Cortex of kidney (tissue), 1 donor: ENCODE measurements at places on chromosomes 11 and 22.

GRCh38 chr11:27864091-27864491, 163.8 kb upstream of the BDNF start:
- no peak for DNase-seq

GRCh38 chr22:21839765-21840140, 27.7 kb downstream of the MAPK1 start:
- DNase-seq = no peak

- DNase-seq = no peak
Measured at GRCh38 chr22:44892243-44892642, 117.6 kb downstream of the PHF21B start.

GRCh38 chr11:71235719-71236118, 16.7 kb downstream of the SHANK2 start:
- no peak for DNase-seq

GRCh38 chr11:69698362-69698761, 5.5 kb downstream of the FGF19 start:
- DNase-seq = no peak

DNA sequence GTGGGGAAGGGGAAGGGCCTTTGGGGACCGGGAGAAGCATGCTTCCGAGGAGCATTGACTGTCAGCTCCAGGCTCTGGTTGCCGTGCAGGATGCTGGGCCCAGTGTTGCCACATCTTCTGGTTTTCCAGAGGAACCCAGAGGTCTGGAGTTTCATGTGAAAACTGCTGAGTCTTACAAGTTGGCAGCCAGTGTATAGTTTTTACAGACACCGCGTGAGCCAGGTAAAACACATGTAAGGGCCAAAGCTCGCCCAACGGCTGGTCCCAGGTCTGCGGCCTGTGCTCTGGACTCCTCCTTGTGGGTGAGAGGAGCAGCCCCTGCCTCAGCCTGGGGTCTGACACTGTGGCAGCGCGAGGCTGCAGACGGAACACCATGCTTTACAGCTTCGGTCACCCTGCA, 18.4 kb upstream of the SORL1-AS1 start:
- no peak for DNase-seq

GRCh38 chr11:115503083-115503885, 931 bp downstream of the CADM1 start:
- DNase-seq = no peak

- DNase-seq = no peak
Measured at GRCh38 chr11:127670374-127671119, 670.0 kb upstream of the KIRREL3 start.

- DNase-seq = no peak
Measured at GRCh38 chr11:110522471-110522870, 92.7 kb downstream of the FDX1 start.

DNA sequence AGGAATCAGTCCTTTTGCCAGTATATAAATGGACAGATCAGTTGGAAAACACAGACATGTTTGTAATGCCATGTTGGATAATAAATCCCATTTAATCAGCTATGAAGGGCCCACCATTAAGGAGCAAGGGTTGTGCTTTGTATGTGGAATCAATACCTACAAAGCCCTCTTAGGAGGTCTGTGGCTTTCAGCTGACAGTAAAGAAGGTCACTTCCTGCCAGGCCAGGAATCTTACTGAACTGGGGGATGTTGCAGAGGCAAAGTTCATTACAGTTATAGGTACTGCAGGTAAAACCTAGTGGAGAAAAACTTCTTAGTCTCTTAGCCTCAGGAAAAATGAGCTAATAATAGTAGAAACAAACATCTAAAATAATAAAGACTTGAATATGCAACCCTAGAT, 129.5 kb downstream of the FAM76B start:
- DNase-seq = no peak

DNA sequence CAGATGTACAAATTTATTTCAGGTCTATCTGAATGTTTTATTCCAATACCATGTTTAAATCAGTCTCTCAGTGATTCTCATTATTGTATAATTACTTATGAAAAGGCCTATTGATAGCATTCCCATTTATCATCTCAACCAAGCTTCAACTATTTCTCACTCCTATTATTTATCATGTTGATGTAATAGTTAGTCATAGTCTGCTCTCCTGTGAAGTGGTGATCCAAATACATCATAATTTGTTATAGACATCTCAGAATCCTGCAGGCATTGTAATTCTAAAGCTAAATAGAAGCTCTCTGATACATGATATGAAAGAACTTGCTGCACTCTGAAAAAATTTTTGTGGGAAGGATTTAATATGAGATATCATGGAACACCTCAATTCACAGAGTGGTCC, 21.8 kb upstream of the OR8G1 start:
- no peak for DNase-seq
